GDM1 (cell line): ENCODE measurements at places on chromosomes 16 and 17.

GRCh38 chr16:3144321-3144983, 9.6 kb downstream of the ZNF213 start:
- DNase-seq: no peak

- DNase-seq: no peak
These were observed 4.7 kb upstream of the KAT7 start for GRCh38 chr17:49783791-49784190.

GRCh38 chr17:1515640-1516387, 598 bp downstream of the INPP5K start:
- peak; percentile 30 for DNase-seq

GRCh38 chr17:74394977-74395376, 27.7 kb downstream of the GPR142 start:
- DNase-seq: no peak

DNA sequence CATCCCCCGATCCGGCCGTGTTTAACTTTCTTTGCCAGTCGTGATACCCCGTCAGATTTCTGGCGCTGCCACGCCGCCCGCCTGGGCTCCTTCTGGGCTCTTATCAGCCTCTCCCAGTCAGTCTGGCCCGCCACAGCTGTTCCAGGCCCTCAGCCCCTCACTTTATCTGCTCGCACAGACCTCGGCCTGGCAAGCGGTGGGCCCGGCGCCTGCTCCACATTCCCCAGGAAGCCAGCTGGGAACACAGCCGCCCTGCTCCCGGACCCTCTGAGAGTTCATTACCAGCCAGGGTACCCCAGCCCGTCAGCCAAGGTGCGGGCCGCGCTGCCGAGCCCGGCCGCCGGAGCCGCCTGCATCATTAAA, 157.5 kb downstream of the ZNF423 start:
- DNase-seq: no peak
